Esophagus mucosa (tissue), 1 donor: ENCODE measurements at places on chromosomes 12 and 14. TPM values are rescaled to one million over a fixed set of nuclear protein-coding genes. Genes with fewer than 3 reads are reported as not detected.

DNA sequence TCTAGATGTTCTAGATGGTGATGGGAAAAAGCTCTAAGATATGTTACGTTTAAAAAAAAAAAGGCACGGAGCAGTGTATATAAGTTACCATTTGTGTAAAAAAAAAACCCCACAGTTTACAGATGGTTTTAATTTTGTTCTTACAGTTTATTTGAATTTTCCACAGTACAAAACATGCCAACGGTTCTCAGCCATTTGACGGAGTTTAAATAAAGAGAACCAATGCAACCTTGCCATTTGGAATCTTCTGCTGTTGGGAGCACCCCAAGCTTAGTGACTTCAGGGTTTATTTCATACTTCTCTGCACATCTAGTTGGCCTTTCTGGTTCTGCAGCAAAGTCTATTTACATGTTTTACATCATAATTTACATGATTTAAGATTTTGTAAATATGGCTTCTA is 7.7 kb upstream of the HPD start:
- no peak for ATAC-seq

- peak; percentile 59 for ATAC-seq
Measured at GRCh38 chr12:75162845-75163244, 46.8 kb downstream of the KCNC2 start.

- no peak for ATAC-seq
Measured at GRCh38 chr12:103207936-103208335, 250.5 kb downstream of the ASCL1 start.

The FAM90A1 gene
- total RNA-seq, result 0.16 TPM

The IGF1 gene
- 1.5 TPM for total RNA-seq
